ENCODE measurements at places on chromosomes 1 and 21. TPM values are rescaled to one million over a fixed set of nuclear protein-coding genes. Genes with fewer than 3 reads are reported as not detected.
A peak's percentile ranks its signal among the peaks of the same experiment; 100 is the strongest.

The RNU1-4 gene
- under 0.01 TPM for total RNA-seq

The ACOT11 gene
- total RNA-seq, result 0.77 TPM

The S100A9 gene
- total RNA-seq, result not detected

The CIART gene
- 5.1 TPM for total RNA-seq

The FCGR2B gene
- not detected for total RNA-seq

The CORT gene
- 0.17 TPM for total RNA-seq

The CFHR4 gene
- total RNA-seq, result not detected

The MIXL1 gene
- total RNA-seq, result not detected

The MSH4 gene
- total RNA-seq, result 0.66 TPM

The LRRC7 gene
- not detected for total RNA-seq

GRCh38 chr1:115296981-115297380 is 41.1 kb downstream of the NGF start:
- no peak overlapping the region for H3K4me3 ChIP-seq
- no peak for DNase-seq
- H3K27ac ChIP-seq, result no peak overlapping the region
- H3K4me1 ChIP-seq, result peaks cover 9% of the 10 kb centered on the region
- peaks cover 2% of the 10 kb centered on the region for H3K36me3 ChIP-seq

DNA sequence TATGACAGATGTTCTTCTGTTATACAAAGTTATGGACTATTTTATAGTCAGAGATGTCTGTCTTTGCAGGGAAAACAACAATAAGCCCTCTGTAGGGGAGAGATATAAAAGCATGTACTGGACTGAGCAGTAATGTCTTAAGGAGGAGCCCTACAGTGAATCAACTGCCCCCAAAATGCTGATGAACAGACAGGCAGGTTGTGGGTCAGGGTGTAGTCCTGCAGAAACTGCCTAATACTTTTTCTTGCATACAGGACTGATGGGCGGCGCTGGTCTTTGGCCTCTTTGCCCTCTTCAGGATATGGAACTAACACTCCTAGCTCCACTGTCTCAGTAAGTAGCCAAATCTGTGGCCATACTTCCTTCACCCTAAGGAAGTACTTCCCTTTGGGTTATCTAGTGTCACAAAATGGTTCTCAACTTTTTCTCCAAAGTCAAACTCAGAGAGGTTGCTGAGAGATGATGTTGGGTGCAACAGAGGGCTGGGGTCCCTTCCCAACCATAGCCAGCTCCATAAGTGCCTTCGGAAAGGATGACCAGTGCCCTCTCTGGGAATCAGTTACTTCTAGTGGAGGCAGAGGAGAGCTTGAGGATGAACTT is 129.8 kb downstream of the PIK3R3 start:
- no peaks in the 10 kb centered on the region for H3K4me1 ChIP-seq
- H3K4me3 ChIP-seq, result no peak overlapping the region
- H3K27ac ChIP-seq, result no peak overlapping the region
- DNase-seq, result no peak

DNA sequence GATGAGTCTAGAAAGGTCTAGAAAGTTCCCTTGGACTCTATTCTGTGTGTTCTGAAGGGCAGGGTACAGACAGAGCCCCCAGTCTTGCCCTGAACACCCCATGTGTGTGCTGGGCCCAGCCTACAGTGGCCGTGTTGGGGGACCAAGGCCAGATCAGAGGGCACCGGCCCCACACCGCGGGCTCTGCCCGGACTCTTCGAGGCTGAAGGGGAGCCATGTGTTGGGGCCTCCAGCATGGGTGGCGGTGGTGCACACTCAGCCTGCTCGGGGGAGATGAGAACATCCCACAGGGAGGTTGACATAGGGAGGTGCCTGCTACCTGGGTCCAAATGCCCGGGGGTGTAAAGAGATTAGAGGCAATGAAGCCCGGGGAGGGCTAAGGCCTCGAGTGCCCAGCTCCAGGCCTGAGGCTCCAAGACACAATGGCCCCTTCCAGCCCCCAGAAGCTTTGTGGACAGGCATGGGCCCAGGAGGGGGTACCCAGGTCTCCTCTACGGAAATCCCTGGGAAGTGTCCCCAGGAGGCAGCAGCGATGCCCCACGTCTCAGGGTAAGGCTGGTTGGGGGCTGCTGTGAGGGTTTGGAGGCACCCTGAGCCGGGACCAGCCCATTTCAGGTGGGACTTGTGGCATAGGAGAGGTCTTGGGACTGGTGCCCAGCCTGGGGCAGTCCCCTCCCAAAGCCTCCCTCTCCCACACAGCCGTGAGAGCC is 12.1 kb downstream of the ARHGEF16 start:
- no peak for DNase-seq
- H3K4me1 ChIP-seq, result no peaks in the 10 kb centered on the region
- no peaks in the 10 kb centered on the region for H3K27me3 ChIP-seq
- H3K27ac ChIP-seq, result no peak overlapping the region

- H3K27ac ChIP-seq, result no peak overlapping the region
- no peak for DNase-seq
- no peaks in the 10 kb centered on the region for H3K27me3 ChIP-seq
- H3K4me1 ChIP-seq, result peaks cover 3% of the 10 kb centered on the region
- no peak overlapping the region for H3K4me3 ChIP-seq
Observed at GRCh38 chr21:25304611-25305010, 302.7 kb downstream of the MRPL39 start.

DNA sequence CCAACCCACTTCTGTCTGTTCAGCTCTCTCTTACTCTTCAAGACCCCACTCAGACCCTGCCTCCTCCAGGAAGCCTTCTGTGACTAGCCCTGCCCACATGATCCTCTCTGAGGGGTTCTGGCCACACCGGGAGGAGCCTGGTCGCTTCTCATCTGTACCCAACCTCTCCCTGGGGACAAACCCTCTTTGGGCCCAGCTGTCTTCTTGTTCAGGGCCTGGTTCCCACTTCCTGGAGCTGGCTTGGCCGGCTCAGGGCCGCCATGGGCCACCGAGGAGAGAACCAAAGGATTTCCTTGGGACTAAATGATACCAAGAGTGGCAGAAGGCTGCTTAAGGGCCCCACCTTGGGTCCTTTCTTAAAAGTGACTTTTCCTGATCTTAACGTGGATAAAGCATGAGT is 124.7 kb upstream of the ZBTB40 start:
- H3K27ac ChIP-seq, result no peak overlapping the region
- no peaks in the 10 kb centered on the region for H3K36me3 ChIP-seq
- H3K4me3 ChIP-seq, result no peak overlapping the region
- H3K27me3 ChIP-seq, result peaks cover 7% of the 10 kb centered on the region
- no peaks in the 10 kb centered on the region for H3K4me1 ChIP-seq

- no peak overlapping the region for H3K4me3 ChIP-seq
- no peak overlapping the region for H3K27ac ChIP-seq
- H3K36me3 ChIP-seq, result no peaks in the 10 kb centered on the region
- no peaks in the 10 kb centered on the region for H3K4me1 ChIP-seq
- no peaks in the 10 kb centered on the region for H3K27me3 ChIP-seq
Observed at GRCh38 chr1:200392625-200393185, 17.1 kb downstream of the ZNF281 start.

DNA sequence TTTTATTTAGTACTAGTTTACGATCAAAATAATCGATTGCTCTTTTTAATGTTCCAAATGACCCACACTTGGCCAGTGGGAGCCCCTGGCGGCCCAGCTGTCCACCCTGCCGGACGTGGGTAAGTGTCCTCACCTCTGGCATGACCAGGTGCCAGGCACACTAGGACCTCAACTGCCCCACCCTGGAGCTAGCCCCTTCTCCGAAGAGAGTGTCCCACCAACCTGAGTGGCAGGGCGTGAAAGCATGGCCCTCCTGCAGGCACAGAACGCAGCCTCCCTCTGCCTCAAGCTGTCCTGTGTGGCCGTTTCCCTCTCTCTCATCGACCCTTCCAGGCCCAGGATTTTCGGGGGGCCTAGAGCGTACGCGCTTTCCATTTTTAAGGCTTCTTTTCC is 32.9 kb upstream of the AGPAT3 start:
- H3K4me3 ChIP-seq, result no peak overlapping the region
- H3K27me3 ChIP-seq, result peaks cover 2% of the 10 kb centered on the region

- H3K27me3 ChIP-seq, result peaks cover 13% of the 10 kb centered on the region
- H3K36me3 ChIP-seq, result no peaks in the 10 kb centered on the region
- peak; percentile 53 for DNase-seq
- no peak overlapping the region for H3K4me3 ChIP-seq
- H3K27ac ChIP-seq, result no peak overlapping the region
Observed at GRCh38 chr1:20440785-20441200, 45.2 kb downstream of the CAMK2N1 start.

- no peak overlapping the region for H3K4me3 ChIP-seq
- H3K4me1 ChIP-seq, result peaks cover 1% of the 10 kb centered on the region
- H3K27me3 ChIP-seq, result no peaks in the 10 kb centered on the region
- DNase-seq, result no peak
Observed at GRCh38 chr1:77882411-77882810, 6.0 kb upstream of the NEXN start.

DNA sequence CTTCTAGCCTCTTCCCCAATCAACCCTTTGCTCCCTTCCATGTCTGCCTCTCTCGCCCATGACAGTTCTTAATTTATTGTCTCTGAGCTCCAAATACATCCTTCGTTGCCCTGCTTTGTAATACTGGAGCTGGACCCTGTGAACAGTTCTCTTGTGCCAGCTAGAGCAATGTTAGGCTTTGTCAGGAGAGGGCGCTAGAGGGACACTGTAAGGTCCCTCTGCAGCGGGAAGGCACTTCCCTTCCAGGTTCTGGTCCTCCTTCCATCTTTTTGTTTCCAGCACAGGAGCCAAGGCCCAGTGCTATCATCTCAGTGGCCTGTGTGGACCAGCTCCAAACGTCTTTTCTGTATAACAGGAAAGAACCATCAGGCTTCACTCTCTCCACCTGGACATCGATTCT is 95.9 kb downstream of the PTPRU start:
- no peaks in the 10 kb centered on the region for H3K36me3 ChIP-seq
- peak; percentile 18 for DNase-seq
- no peaks in the 10 kb centered on the region for H3K27me3 ChIP-seq
- H3K4me3 ChIP-seq, result no peak overlapping the region
- no peaks in the 10 kb centered on the region for H3K4me1 ChIP-seq

All from fibroblast of lung (primary cell).